ENCODE measurements at places on chromosomes 1 and 21.

DNA sequence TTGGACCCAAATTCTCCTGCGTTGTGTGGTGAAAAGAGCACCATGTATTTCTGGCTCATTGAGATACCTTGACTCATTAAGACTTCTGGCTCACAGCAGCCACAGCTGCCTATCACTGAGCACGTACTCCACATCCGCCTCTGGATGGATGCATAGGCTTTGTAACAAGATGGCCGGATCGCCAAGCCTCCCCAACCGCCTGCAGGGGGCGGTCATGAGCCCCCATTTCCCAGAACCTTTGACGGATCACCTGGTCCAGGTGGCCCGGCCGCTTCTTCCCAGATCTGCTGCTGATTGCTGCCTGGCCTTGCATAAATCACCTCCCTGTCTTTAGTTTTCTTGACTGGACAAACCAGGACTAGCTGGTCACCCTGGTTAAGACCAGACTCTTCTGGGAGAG lies 156.5 kb upstream of the KLHDC7A start:
- no peak for DNase-seq

- no peak for DNase-seq
These were observed 44.2 kb upstream of the LAPTM5 start for GRCh38 chr1:30801771-30802198.

- DNase-seq, result no peak
These were observed 468.1 kb upstream of the PTBP2 start for GRCh38 chr1:96253246-96254035.

- DNase-seq, result no peak
These were observed 4.6 kb downstream of the FDPS start for GRCh38 chr1:155313261-155313660.

- DNase-seq, result no peak
These were observed 1117.5 kb downstream of the NCAM2 start for GRCh38 chr21:22115746-22116145.

DNA sequence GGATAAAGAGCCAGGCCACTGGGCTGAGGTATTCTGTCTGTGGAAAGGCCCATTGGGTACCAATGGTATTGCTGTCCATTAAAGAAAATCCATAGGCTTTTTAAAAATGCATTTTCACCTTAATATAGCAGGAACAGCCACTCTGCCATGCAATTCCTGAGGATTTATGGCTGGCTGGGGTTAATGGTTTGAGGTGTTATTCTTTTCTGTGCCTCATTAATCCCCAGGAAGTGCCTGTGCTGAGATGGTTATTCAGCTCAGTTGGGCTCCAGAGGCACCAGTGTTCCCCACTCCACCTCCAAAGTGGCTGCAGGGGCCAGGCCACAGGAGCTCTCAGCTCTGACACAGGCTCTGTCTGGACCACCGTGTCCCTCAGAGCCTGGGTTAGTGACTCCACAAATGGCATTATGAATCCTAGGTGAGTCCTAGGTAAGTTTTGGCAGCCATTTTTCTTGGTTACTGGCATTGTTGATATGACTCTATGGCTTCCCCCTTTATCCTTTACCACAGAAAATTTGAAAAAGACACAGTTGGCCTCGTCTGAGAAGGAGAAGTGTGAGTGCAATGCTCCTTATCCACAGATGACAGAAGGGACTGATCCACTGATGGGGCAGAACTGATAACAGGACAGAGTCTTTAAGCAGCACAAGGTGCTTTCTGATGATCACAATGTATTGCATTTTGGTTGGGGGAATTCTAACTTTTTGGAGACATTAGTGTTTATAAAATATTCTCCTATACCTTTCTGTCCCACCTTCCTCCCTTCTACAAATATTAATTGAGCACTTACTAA lies 2.2 kb upstream of the PAPPA2 start:
- DNase-seq, result no peak

DNA sequence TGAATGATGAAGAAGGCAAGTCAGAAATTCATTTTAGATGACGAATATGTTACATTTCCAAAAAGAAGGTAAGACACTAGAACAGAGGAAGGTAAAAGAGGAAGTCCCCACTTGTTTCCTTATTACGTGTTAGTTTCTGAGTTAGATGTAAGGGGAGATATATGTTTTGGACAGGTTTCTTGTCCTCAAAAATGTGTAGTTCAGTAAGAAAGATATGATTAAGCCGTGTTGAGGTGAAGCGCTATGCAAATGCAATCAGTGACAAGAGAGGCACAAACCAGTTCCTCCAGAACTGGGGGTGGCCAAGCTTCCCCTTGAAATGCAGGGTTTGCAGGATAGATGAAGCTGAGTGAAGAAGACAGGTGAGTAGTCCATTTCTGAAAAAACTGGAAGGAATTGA lies 293.3 kb upstream of the RUNX1 start:
- DNase-seq, result no peak

- DNase-seq, result no peak
These were observed 44.0 kb downstream of the GPR161 start for GRCh38 chr1:168092566-168093355.

- no peak for DNase-seq
These were observed at the start of gene TRNP1 for GRCh38 chr1:26993237-26994019. TSS of gene TRNP1 (plus strand) at chr1:26993692. CDS start at chr1:26993787, 95 bp downstream.

DNA sequence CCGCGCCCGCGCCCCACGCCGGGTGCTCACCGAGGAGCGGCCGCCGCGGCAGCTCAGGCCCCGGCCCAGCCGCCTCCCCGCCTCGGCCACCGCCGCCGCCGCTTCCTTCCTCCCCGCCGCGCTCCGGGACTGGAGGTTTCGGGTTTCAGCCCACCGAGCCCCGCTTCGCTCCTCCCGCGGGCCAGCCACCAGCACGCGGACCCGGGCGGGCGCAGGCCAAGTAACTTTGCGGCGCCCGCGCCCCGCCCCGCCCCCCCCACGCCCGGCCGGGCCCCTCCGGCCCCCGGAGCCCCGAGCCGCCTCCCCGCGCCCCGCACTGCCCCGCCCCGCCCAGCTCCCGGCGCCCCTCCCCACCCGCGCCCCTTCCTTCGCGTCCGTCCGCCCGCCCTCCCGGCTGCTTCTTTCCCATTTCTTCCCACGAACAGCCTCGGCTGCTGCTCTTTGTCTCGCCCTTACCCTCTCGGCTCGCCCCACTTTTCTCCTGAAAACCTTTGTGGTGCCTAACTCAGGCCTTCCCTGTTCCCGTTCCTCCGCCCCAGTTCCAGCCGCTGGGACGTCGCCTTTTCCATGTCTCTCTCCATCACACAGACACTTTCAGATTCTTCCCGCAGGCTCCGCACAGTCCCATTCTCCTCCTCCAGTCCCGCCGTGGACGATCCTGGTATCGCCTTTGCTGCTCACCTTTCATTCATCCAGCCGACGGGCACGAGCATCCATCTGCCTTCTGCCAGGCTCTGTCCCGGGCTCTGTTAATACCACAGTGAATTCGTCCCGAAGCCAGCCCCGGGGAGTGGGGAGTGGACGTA lies at the start of gene GPR161:
Gene GPR161, minus strand, starts transcription at position 222 of the 806 bp plus-strand sequence. CDS start 32,080 bp downstream, outside the sequence.
- DNase-seq, result no peak

GRCh38 chr21:35399002-35399530 lies 350.0 kb upstream of the RUNX1 start:
- no peak for DNase-seq

DNA sequence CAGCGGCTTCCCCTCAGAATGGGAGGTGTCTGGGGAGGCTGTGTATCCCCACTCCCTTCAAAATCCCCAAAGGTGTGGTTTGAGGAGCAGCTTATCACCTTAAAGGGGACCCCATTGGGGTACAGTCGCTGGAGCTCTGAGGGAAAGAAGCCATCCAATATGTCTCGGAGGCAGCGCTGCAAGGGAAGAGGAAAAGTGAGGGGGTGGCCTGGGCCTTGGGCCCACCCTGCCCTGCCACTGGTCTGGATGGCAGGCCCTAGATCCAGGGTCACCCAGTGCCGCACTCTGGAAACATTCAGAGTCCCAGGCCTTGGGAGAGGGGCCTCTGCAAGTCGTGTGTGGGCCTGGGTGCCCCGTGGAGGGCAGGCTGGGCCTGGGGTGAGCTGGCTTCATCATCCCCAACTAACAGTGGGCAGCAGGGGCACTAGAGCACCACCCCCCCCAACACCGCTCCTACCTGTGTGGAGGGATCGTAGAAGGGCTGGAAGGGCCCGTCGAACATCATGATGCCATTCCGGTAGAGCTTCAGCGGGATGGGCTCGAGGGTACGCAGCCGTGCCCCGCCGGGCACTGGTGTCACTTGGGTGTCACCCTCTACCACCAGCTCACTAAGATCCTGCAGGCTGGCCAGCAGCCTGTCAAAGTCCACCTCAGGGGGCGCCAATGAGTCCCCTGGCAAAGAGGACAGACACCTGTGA lies 5.6 kb downstream of the SH3BGRL3 start:
- no peak for DNase-seq

- peak; percentile 21 for DNase-seq
These were observed 19.2 kb downstream of the S100A7 start for GRCh38 chr1:153441238-153441755.

DNA sequence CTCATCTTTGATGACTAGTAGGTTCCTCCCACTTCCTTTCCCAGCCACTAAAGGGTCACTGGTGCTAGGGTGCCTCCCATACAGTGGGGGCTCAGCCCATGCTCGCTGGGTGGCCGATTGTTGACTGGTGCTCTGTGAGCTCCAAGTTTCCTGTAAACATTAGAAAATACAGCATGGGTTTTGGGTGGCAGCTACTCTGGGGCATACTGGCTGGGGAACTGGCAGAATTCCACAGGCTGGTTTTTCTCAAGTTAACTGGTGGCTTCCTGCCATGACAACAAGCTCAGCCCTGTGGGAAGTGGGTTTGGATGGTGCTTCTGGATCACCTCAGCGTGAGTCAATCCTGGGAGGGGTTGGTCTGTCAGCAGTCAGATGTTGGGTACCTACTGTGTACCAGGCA lies 28.7 kb upstream of the CRNN start:
- DNase-seq, result no peak

- no peak for DNase-seq
These were observed 275.5 kb upstream of the FMN2 start for GRCh38 chr1:239816081-239816782.

GRCh38 chr1:228361314-228362140 lies 45.1 kb downstream of the TRIM11 start:
- no peak for DNase-seq

- DNase-seq, result no peak
These were observed 268.6 kb downstream of the SETD4 start for GRCh38 chr21:35791541-35792325.

- no peak for DNase-seq
These were observed 86.5 kb downstream of the ELAVL4 start for GRCh38 chr1:50195205-50195604.

- no peak for DNase-seq
These were observed 134.1 kb downstream of the CRB1 start for GRCh38 chr1:197402189-197402588.

DNA sequence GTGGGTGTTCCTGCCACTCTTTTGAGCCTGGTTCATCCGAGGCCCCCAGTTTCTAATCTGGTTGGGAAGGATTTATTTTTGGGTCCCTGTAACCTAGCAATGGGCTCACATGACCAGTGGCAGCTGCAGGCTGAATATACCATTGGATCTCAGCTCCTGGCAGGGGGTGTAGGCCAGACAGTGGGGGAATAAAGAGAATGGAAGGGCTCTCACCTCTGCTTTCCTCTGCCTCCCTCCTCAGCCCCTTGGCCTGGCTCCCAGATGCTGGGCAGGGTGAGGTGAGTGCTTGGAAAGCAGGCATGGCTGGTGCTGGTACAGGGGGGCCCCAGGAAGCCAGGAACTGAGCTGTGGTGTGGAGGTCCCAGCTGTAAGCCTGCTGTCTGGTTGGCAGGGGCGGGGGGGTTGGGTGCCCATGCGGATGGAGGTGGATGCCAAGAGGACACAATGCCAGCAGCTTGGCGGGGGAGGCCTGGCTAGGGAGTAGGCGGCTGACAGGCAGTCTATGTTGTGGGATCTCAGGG lies 3.6 kb upstream of the GPR61 start:
- no peak for DNase-seq

- no peak for DNase-seq
These were observed 49.5 kb downstream of the YARS1 start for GRCh38 chr1:32767641-32768040.

GRCh38 chr1:199909137-199909536 lies 118.4 kb upstream of the NR5A2 start:
- no peak for DNase-seq

GRCh38 chr1:167584581-167584980 lies 31.0 kb upstream of the CREG1 start:
- DNase-seq, result no peak

- DNase-seq, result no peak
These were observed 73.7 kb downstream of the CAPZB start for GRCh38 chr1:19411612-19412011.

- DNase-seq, result no peak
These were observed 65.1 kb downstream of the GADD45A start for GRCh38 chr1:67749844-67750690.

- no peak for DNase-seq
These were observed 200.1 kb upstream of the CAMK1G start for GRCh38 chr1:209383422-209383821.

DNA sequence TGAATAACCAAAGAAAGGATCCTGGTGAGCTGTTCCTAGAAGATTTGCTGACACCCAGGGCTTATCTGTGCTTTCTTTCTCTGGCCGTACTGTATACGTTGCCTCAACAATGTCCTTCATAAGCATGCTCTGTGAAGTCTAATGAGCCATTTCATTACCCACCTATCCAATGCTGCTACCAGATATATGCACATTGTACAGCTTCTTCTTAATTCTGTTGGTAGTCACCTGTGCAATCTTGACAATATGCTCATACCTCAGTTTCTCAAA lies 731.8 kb upstream of the NCAM2 start:
- no peak for DNase-seq

- DNase-seq, result peak; percentile 36
These were observed 16.9 kb downstream of the TCEANC2 start for GRCh38 chr1:54070171-54070837.

GRCh38 chr1:4734791-4735190 lies 80.4 kb downstream of the AJAP1 start:
- DNase-seq, result no peak

DNA sequence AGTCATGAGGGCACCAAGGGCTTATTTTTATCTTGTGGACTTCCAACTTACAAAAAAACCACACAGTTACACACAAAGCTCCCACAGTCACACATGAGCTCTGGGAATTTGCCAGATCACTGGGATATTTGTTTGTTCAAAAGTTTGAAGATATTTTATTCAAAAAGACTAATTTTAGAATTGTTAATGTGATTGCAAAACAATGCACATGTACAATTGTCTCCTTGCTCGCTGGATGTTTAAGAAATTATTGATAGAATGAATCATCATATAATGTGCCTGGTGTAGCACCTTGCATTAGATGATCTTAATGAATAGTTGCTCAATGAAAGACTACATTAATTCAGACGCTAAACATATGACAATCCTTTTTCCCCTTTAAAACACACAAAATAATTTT lies 570.3 kb downstream of the LMO4 start:
- DNase-seq, result no peak

GRCh38 chr1:200128944-200129879 lies 101.7 kb downstream of the NR5A2 start:
- no peak for DNase-seq

- DNase-seq, result peak; percentile 35
These were observed 203.0 kb downstream of the PLPP3 start for GRCh38 chr1:56376188-56376984.

GRCh38 chr1:57881639-57882038 lies 457.8 kb upstream of the DAB1 start:
- no peak for DNase-seq

- no peak for DNase-seq
These were observed 1422.9 kb downstream of the KCNT2 start for GRCh38 chr1:195185321-195185720.

Data from NCI-H1417 treated with DMSO at 0.1 percent for 48 hours (cell line).